ENCODE measurements at places on chromosomes 4 and X.

DNA sequence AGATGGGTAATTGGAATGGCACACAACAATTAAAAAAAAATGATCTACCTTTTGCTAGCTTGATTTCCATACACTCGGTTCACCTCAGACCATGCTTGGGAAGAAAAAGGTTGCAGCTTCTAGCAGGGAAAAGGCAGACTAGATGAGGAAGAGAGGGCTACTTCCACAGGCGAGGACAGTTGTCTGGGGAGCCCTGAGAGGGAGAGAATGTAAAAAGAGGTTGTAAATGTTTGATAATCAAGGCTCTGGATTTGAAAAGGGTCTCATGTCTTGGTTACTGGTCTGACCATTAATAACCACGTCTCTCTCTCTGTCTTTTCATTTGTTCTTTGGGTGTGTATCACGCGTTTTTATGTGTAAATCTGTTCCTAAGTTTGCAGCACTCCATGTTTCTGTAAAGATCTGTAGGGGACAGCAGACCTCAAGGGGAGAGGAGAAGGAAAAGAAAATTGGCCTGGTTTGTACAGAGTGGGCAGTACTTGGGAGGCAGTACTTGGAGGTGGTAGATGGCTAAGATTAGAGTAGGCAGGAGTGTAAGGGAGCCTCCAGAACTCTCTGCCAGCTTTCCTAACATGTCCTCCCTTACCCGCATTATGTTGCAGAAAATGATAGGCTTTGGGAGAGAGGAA, 750 bp downstream of the ARMCX5 start:
- no peak for DNase-seq

- DNase-seq = no peak
These were observed 5.0 kb downstream of the DCAF8L1 start for GRCh38 chrX:27976284-27976683.

DNA sequence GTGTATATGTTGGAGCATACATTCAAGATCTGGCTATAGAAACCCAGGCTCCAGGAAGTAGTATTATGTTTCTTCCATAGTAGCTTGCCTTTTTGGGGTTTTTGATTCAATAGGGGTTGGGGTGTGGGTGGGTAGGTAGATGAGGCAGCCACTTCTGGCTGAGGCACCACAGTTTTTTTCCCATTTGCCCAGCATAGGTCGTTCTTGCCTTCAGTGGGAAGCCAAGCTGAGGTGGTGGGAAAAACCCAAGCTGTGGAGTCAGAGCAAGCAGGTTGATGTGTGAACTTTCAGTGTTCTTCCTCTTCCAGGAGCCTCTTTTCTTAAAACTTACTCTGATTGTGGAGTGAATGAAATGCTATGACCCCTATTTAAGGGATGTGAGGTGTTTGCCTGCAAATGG, 67.0 kb upstream of the RPS6KA3 start:
- no peak for DNase-seq

DNA sequence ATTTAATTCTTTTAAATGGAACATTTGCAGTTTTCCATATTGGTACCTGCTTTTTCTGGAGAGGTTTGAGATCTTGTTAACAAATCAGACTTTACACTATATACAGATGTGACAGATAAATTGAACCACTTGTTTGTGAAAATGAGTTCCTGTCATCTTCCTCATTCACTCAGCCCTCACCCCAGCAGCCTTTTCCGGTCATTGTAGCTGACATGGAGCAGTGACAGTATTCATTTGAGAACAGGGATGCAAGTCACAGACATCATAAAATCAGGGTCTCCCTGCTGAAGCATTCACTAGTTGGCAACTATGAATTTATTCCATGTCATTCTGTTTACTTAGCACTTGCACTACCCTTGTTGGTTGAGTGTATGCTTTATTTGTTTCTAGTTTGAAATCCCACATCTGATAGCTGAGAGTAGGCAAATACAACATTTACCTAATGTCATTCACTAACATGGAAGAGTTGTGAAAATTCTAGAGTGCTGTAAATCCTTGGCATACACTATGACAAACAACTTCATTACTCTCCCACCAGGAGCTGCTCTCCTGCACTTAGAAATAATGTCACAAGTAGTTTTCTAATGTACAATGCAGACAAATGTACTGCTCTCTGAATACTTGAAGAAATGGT, 78.9 kb downstream of the UGT8 start:
- DNase-seq = no peak

DNA sequence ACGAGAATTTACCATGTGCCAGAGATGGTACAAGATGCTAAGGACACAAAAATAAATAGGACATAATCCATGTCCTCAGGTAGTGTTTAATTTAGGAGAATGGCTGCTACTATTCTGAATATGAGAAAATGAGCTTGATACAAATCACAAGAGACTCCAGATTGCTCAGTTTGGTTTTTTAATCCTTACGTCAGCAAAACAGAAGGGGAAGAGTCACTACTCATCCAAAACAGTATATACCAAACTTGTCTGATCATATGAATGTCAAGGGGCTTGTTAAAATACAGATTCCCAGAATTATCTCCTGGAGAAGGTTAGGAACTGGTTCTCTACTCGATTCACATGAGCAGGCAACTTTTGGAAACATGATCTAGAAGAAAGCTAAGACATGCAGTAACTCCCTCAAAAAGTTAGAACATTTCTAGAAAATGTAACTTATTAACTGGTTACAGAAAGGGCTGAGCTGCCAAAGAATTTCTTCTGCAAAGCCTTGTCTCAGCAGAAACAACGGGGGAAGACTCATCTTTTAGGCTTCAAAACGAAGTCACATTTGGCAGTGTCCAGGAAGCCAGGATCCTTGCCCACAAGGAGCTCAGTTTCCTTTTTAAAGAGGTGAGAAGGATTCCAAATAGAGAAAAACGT, 3.4 kb downstream of the AIFM1 start:
- no peak for DNase-seq

GRCh38 chr4:66949419-66949818, 595.9 kb downstream of the CENPC start:
- no peak for DNase-seq

GRCh38 chr4:37381040-37381668, 136.6 kb downstream of the NWD2 start:
- no peak for DNase-seq

DNA sequence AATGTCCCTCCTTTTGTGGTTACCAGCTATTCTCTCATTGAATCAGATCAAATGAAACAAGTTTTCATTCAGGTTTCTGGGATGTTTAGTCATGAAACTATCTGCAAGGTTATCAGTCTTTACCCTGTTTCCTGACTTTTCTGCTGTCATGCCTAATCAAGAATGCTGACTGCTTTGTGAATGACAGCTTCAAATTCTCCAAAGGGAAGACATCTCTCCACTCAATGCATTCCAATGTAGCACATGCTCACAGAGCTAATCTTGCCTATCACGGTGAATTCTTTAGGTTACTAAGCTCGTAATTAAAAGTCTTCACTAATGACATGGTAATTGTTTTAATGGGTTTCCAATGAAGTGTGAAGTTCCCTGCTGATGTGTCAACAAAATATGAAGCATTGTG, 1068.5 kb downstream of the PCDH7 start:
- no peak for DNase-seq

GRCh38 chr4:87926554-87927098, 48.9 kb upstream of the SPP1 start:
- no peak for DNase-seq

GRCh38 chr4:183345261-183345660, 23.0 kb upstream of the CLDN24 start:
- DNase-seq = no peak

- DNase-seq = peak; percentile 40
These were observed at the start of gene SEL1L3 for GRCh38 chr4:25862411-25863346. Gene SEL1L3 (minus strand): TSS chr4:25862988. CDS start chr4:25862836, 152 bp downstream.

DNA sequence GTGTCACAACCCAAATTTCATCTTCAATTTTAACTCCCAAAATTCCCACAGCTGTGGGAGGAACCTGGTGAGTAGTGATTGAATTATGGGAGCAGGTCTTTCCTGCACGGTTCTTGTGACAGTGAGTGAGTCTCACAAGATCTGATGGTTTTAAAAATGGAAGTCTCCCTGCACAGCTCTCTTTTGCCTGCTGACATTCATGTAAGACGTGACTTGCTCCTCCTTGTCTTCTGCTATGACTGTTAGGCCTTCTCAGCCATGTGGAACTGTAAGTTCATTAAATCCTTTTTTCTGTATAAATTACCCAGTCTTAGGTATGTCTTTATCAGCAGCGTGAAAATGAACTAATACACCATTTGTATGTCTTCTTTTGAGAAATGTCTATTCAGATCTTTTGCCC, 13.0 kb upstream of the BLTP1 start:
- no peak for DNase-seq

GRCh38 chr4:25658357-25658771, 2.7 kb downstream of the SLC34A2 start:
- no peak for DNase-seq

- no peak for DNase-seq
These were observed 16.1 kb upstream of the SAT1 start for GRCh38 chrX:23766650-23767551.

DNA sequence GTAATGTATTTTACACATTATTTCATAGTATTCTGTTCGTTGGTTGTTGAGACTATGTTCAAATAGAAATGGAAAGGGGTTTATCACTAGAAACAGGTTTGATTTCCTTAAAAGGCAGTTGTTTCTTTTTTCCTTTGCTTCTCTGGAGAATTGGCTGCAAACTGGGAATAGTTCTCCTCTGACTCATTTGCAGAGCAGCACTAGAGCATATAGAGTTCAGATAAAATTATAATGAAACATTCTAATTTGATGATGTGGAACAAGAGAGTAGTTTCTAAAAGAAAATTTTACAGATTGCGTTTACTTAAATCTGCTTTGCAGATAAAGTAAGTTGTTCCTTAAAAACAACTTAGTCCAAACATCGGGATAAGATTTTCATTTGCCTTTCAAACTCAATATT, 29.7 kb downstream of the SYNPO2 start:
- no peak for DNase-seq

DNA sequence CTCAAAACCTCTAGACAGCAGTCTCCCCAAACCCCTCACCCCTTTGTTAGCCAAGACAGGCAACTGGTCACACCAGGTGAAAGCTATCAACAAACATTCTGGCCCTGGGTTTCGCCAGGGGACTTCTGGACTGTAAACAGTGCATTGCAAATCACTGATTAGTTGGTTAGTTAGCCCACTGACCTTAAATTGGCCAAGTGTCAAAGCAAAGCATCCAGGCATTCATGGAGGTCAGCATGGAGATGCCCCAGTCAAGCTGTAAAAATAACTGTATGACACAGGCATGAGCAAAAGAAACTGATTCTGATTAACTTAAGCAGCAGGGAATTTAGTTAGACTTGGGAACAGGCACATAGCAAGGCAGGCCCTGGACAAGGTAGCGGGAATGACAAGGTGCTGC, 156.0 kb upstream of the TTC29 start:
- DNase-seq = no peak

DNA sequence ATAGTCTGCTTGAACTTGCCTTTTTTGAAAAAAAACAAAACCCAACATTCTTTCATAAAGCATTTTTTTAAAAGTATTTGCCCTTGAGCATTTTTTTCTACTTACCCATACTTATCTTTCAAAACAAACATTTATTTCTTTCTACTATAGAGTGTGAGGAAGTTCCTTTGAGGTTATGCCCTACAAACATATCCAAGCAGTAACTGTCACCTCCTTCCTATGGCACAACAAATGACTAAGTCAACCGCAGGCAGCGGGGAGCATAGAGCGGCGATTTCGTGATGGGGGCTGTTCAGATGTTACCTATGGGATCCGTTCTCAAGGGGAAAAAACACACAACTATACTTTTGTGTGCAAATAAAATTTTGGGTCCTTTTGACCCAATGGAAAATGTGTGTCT, 19.4 kb downstream of the SPRY1 start:
- no peak for DNase-seq

DNA sequence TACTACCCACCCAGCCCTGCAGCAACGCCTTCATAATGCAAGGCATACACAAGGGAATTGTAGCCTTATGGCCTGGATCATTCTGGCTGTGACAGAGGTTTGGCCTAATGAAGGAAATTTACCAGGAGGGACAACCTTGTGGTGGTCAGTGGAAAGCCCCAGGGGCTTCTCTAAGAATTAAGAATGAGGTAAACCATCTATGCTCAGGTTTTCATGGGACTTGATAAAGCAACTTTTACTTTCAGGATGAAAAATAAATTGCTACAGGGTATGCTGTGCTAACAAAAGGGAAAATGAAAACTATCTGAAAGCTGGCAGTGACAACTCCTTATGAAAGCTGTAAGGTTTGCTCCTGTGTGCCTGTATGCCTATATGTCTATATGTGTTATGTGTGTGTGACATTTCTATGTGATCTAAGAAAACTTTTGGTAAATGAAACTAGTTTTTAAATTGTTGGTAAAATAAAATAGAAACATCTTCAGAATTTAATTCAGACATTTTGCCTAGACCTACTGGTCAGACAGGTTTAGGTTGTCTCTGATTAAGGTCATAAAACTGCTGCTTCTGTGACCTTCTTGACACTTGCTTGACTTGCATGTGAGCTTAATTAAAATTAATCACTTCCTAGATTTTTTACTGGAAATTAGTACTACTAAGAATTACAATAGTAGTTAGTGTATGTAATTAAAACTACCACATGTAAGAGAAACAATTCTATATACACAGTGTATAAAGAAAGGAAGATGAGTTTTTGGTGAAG, 19.9 kb upstream of the TXK start:
- no peak for DNase-seq
